ENCODE measurements at places on chromosomes 2 and 18.

GRCh38 chr18:23032030-23032582, 99.0 kb downstream of the RBBP8 start:
- DNase-seq: no peak

DNA sequence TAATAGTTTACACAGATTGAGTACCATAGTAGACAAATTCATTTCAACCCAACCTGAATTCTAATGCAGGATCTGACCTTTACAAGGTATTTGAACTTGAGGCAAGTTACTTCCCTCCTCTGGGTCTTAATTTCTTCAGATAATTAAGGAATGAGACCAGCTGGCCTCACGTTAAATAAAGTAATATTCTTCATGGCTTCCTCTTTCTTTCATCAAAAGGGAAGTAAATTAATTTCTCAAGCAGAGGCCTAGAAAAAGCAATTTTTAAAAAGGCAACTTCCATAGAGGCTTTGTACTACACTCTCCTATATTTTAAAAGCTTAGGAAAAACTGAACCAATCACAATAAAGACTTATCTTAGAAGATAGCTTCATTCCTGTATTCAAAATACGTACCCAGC, 109.2 kb downstream of the EXOC6B start:
- DNase-seq: no peak

DNA sequence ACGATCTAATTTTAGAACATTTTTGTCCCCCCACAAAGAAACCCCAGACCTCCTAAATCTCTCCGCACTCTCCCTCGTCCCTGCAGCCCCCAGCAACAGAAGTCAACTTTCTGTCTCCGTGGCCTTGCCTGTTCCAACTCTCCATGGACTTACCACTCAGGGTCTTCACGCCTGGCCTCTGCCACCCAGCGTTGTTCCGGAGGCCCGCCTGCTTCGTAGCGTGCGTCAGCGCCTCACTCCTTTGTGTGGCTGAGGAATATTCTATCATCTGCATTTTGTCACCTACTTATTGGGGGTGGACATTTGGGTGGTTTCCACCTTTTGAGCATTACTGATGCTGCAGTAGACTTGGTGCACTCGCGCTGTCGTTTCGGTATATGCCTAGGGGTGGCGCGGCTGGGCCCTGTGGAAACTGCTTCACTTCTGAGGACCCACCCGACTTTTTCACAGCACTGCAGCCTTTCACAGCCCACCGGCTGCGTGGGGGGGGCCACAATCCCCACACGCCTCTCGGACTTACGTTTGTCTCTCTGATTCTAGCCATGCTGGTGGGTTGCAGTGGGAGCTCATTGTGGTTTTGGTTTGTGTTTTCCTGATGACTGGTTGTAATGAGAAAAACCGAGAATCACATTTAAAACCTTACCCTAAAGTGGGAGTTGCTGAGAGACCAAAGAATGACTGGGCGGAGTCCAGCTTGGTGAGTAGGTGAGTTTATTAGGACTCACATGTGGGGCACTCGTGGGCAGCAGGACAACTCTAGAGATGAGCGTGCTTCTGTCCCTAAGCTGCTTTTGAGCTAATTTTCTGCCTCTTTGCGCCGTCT, 1.4 kb upstream of the HSBP1L1 start:
- DNase-seq: no peak

- no peak for DNase-seq
Observed at GRCh38 chr2:191543708-191544107, 134.2 kb upstream of the NABP1 start.

- DNase-seq: no peak
Observed at GRCh38 chr2:4358837-4359236, 655.5 kb downstream of the DCDC2C start.

- no peak for DNase-seq
Observed at GRCh38 chr18:23568281-23569138, 17.8 kb downstream of the NPC1 start.

GRCh38 chr2:110766291-110766690, 33.9 kb downstream of the ACOXL start:
- DNase-seq: no peak

GRCh38 chr2:223797811-223798721, 39.3 kb downstream of the AP1S3 start:
- DNase-seq: peak; percentile 27

DNA sequence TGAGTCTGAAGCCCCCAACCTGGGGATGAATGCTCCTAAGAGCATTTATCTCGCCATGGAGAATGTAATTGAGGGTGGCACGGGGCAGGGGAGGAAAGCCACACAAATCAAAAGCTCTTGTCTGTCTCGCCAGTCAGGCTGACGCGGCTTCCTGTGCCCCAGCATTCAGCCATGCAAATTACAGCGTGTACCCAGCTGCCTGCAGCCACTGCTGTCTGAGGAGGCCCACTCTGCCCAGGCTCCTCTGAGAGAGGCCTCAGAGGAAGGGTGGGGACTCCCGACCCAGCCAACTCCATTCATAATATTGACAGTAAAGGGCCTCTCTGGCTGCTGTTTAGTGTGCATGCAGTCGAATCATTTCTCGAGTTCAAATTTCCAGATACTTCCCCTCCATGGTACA, 22.0 kb downstream of the SMAD7 start:
- DNase-seq: no peak

- no peak for DNase-seq
Observed at GRCh38 chr18:62165583-62165982, 21.3 kb downstream of the PIGN start.

DNA sequence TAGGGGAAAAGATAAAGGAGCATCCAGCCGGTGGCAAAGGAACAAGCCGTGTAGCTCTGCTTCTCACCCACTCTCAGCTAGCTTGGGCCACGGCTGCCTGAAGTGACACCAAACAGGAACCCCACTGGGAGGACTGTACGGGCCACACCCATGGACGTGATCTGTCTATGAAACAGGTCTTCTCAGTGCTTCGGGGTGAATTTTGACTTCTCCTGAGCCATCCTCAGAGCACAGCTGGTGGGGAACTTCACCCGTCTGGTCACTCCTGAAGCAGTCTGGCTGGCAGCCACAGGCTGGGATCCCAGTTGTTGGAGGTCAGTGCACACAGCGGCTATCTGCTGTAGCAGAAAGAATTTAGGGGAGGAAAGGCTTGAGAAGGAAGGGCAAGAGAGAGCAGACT, 223.8 kb downstream of the FAM210A start:
- DNase-seq: no peak

DNA sequence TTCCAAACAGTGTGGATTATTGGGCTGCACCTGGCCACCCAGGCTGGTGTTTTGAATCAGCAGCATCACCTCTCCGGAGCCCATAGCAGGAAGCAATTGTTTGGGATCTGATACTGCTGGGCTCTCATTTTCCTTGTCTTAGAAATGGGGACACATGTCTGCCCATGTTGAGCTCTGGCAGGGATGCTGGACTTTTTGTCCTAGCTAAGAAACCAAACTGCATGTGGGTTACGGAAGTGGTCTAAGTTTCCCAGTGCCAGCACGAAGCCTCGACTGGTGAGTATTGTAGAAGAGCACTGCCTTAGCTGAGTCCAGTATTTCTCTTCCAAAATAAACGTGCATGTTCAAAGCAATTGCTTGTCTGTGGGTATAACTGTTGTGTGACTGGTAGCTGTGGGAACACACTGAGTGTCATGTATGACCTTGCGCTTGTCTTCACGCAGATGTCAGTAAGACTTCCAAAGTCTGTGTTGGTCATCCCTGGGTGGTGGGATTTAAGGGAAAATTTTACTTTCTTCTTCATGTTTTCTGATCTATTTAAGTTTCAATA, 43.6 kb downstream of the SH3RF3 start:
- DNase-seq: no peak

Measured in neuronal stem cell (in vitro differentiated cells).